ENCODE measurements at places on chromosomes 1 and 21.
A peak's percentile ranks its signal among the peaks of the same experiment; 100 is the strongest.

DNA sequence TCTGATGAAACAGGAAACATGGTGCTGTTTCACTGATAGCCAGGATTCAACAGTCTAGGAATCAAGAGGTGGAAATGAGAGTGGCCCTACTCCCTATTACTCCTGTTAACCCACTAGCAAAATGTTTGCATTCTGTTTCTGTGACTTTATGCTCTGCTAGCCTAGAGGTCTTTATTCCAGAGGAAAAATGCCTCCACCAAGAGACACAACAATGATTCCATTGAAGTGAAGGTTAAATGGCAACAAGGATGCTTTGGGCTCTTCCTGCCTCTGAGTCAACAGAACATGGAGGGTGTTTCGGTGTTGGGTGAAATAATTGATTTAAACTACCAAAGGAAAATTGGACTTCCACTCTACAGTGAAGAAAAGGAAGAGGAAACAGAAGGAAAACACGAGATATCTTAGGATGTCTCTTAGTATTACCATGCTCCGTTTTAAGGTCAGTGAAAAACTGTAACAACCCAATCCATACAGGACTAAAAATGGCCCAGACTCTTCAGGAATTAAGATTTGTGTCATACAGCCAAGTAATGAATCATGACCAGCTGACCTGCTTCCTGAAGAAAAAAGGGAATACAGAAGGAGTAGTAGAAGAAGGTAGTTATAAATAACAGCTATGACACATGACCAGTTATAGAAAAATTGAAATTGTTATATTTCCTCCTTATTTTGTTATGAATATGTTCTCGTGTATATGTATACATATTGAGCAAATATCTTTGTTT lies 1237.8 kb downstream of the NCAM2 start:
- DNase-seq = no peak

GRCh38 chr1:36051821-36052220 lies 32.1 kb upstream of the TEKT2 start:
- no peak for DNase-seq

- DNase-seq = no peak
These were observed 73.2 kb downstream of the ZC3H11B start for GRCh38 chr1:219539645-219540254.

- no peak for DNase-seq
These were observed 46.6 kb upstream of the CD55 start for GRCh38 chr1:207274882-207275281.

DNA sequence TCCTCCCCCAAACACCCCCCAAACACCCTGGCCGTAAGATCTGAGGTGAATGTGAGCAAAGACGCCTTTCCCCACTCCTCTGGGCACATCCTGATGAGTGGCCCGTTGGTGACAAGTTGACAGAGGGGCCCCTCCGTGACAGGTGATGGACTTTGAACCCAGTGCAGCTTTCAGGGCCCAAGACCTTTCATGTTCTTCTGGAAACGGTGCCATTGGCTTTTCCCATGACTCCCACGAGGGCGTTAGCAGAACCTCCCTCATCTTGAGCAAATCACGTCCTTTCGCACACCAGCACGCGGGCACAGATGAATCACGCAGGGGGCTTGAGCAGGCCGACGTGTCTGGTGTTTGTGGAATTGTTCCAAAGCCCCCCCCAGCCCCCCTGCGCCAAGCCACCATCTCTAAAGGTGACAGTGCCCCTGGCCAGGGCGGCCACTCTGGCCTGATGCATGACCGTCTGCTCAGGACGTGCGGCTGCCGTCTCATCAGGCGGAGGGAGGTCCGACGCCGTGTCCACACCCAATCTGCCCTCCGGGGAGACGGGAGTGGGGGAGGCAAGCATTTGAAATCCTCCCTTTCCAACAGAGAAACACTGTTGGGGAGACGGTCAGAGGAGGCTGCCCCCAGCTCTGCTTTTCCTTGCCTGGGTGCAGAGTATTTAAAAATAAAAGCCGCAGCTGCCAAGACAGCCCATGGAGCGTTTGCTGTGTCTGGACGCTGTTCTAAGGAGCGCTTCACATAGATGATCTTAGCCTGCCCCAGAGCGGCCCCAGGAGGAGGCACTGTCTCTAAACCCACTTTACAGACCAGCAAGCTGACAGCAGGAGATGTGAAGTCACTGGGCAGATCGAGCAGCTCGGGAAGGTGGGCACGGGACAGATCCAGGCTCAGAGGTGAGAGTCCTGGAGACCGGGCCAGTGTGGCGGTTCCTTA lies 98.3 kb upstream of the ARHGEF16 start:
- DNase-seq = no peak

- DNase-seq = no peak
These were observed 35.7 kb upstream of the SIM2 start for GRCh38 chr21:36663033-36663855.

DNA sequence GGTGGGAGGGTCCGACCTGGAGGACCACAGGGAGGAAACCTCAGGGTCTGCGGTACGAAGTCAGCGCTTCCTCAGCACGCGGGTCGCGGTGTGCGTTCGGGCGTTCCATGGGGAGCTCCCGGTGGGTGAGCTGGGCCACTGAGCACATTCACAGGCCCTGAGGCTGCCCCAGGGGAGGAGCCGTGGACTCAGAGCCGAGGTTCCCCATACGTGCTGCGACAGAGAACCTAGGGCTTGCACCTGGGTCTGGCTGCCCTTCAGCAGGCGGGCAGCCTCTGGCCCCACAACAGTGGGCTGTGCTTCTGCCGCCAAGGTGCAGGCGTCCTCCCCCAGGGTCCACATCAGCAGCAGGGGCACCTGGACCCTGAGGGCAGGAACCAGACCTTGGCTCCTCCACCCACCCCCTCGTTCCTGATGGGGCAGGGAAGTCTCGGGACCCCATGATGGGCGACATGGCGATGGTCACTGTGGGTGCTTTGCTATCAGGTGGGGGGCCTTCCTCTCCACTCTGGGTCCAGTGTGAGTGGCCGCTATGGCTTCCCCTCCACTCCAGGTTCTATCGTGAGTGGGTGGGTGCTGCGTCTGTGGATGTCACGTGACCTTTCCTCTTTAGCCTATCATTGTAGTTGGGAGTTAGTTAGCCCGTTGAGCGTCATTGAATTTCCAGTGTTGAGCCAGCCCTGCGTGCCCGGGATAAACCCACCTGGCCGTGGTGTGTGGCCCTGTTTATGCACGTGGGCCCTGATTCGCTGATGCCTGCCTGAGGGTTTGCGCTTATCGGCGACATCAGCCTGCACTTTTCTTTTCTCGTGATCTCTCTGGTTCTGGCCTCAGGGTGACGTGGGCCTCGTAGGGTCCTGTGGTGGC lies 27.9 kb downstream of the FTCD start:
- no peak for DNase-seq

DNA sequence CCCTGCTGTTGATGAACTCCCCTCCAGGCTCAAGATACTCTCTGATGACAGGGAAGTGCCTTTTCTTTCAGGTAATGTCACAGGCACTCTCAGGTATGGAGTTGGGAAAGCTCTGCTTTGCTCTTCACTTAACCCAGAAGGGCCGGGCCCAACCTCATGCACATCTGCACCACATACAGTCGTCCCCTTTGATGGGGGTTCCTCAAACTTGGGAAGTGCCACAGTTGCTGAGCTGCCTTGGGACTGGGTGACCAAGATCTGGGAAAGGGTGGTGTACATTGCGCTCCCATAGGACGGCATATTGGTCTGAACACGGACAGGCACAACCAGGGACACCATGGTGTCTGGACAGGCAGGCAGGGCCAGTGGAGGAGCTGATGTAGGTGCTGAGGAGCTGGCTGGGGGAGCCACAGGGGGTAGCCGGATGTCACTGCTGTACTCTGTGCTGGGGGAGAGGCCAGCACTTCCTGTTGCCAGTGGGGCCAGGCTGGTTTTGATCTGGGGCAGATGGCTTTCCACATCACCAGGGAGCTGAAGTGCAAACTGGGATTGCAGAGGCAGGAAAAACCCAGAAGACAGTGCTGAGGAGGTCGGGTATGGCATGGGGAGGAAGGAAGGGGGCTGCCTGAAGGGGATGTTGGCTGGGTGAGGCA lies 96.2 kb upstream of the EDN2 start:
- no peak for DNase-seq

DNA sequence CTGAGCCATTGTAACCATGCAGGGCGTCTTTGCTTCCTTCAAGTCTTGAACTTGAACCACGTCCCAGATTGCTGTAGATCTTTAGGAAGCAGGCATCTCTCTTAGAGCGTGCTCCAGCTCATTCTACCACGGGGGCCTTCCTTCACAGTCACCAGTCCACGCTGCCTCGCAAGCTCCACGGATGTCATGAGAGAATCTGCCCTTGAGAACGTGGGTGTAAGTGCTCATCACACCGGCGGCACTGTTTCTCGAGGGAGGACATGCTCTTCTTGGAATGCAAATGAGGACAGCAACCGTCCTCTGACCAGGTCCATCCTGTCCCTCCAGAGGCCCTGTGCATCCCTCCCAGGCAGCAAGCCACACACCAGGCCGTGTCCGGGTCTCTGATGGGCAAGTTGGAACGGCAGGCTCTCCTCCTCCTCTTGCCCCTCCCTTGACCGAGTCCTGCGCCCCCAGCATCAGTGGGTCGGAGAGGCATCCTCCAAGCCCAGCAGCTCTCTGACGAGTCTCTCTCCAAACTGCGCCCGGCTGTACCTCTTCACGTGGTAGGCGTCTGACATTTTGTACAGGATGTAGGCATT lies 103.1 kb downstream of the PGBD5 start:
- no peak for DNase-seq

- DNase-seq = peak; percentile 26
These were observed 479 bp downstream of the SELENOF start for GRCh38 chr1:86913399-86913895.

- no peak for DNase-seq
These were observed 722 bp upstream of the SLC19A2 start for GRCh38 chr1:169486281-169487051.

GRCh38 chr21:34022627-34023335 lies 50.6 kb upstream of the MRPS6 start:
- no peak for DNase-seq

DNA sequence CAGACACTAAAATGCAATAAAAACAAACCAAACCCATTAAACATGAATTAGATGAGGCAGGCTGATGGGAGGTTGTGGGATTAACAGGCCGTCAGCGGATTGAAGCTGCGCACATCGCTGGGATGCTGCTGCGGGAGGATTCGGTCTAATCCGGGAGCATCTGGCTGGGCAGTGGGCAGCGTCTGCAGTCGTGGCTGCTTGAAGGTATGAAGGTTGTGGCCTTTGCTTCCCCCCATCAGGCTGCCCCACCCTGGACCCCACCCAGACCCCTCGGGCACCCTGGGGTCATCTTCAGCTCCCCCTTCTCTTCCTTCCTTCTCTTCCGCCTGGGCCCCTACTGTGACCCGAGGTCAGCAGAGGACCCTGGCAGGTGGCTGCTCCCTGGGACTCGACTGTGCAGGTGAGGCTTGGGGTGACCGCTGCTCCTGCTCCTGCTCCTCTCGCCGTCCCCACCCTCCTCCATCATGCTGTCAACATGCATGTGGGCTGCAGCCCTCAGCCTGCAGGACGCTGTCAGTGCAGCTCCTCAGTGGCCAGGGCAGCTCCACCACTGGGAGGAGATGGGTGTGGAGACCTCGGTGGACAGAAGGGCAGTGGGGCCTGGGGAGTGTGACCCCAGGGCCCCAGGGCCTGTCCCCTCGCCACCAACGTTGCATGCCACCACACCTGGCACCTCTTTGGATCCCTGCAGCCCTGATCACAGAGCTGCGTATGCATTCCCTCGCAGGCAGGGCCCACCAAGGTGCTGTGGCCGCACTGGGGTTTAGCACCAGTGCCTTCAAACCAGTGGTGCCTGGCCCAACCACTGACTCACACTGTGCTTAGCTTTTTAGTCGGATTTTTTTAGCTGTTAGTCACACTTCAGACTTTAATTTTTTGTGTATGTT lies 112.2 kb upstream of the COL6A1 start:
- DNase-seq = no peak

DNA sequence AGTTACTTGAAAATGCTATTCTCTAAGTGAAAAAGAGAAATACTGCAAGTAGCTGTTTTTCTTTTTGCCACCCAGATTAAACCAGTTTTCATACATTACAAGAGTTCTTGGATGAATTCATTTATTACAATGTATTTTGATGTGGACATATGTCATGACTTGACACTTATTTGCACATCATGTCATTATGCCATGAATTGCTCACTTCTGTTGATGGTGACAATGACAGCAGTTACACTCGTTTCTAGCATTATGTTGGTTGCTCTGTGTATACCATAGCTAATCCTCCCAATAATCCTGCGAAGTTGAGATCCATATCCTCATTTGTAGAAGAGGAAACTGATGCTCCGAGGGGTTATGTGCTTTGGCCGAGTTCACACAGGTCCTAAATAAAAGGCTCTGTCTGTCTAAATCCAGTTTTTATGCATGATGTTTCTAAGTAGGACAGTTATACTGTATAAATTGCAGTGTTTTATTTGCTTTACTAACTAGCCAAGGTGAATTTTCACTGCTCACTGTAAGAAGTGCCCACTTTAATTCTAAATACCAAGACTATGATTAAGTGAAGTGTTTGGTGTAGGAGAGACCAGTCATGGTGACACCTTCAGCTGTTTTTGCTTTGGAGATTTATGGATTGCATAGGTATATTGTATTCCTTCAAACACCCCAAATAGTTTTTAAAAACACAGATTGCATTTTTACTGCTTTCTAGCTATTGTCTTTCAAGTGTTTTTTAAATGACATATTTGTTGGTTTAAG lies 56.7 kb downstream of the PRDM2 start:
- DNase-seq = no peak

- DNase-seq = no peak
These were observed 21.6 kb downstream of the MAP3K21 start for GRCh38 chr1:233349137-233349536.

DNA sequence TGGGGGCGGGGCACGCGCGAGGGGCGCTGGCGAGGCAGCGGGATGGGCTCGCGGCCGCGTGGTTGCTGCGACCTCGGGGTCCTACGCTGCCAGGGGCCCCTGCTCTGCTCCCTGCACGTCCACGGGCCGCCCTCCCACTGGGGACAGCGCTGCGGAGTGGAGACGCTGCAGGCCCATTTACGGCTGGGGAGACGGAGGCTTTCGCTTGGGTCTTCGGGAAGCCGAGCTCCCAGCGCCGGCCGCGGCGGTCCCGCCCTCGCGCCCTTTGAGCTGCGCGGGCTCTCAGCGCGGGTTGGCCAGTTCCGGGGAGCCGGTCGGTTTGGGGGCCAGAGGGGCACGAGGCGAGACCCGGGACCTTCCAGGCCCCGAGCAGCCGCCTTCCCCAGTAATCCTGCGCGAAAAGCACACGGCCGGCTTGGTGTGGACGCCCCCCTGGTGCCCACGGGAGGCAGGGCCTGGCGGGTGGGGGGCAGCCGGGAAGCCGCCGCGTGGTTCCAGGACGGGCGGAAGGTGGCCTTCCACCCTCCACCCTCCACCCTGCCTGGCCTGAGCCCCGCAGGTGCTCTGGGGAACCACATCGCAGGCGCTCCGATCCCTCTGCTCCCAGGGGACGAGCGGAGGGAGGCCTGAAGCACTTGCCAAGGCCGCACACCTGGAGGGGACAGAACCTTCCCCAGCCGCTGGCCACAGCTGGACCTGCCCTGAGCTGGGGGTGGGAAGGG lies 570 bp upstream of the PEX10 start:
- DNase-seq = no peak

- DNase-seq = no peak
These were observed 30.3 kb downstream of the DYRK1A start for GRCh38 chr21:37396855-37397254.

- DNase-seq = no peak
These were observed 20.6 kb downstream of the COL6A2 start for GRCh38 chr21:46118316-46119143.

Measured in effector CD4-positive, alpha-beta T cell (primary cell).